ENCODE measurements at places on chromosomes 3 and 15.

DNA sequence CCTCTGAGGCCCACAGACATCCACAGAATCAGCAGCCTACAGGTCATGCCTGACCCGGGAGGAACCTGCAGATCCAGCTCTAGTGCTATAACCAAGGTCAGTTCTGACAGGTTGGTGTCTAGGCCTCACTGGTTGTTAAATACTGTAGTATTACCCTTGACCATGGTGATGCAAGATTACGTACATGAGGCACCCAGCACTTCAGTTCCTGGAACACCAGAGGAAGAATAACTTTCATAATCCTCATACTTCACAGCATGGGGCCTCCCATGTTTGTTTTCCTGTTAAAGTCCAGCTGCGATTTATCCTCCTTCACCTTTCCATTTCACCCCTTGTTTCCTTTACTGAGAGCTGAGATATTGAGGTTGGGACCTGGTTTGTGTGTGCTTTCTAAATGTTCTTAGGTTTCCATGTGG is 34.4 kb upstream of the GLCE start:
- DNase-seq, result no peak

GRCh38 chr3:168427835-168428475 is 332.2 kb upstream of the GOLIM4 start:
- DNase-seq, result no peak

DNA sequence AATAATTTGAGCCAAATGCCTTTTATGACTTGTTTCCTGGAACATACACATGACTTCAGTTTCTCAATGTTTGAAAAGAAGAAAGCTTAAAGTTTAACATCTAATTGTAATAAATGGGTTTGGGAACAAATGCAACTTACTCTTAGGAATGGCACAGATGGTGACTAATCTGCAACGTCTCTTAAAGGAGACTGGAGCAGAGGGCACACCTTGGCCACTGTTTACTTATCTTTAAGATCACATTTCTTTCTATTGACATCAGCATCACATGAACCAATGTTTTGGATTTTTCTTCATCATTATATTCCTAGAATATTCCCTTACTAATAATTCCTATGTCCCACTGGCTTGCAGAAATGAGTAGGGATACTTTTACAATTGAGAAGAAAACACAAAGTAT is 229.5 kb downstream of the CHL1 start:
- no peak for DNase-seq

- no peak for DNase-seq
These were observed 737.7 kb upstream of the ALCAM start for GRCh38 chr3:104629038-104629437.

DNA sequence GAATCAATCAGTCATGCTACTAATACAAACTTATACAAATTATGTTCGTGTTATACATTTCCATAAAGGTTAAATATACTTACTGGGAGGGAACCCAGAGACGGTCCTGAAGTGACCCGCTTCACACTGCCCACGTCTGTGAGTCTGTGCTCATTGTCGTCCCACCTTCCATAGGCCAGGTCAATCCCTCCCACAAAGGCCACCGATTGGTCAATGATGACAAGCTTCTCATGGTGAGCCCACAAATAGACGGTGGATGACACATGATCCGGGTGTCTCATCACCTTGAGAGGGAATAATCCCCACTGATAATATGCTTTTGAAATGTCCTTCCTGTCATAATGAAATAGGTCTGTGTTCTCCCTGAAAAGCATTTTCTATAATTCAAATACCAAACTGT is 121.7 kb downstream of the PLD1 start:
- no peak for DNase-seq

- DNase-seq, result no peak
These were observed 8.6 kb upstream of the CTNNB1 start for GRCh38 chr3:41190509-41191284.

DNA sequence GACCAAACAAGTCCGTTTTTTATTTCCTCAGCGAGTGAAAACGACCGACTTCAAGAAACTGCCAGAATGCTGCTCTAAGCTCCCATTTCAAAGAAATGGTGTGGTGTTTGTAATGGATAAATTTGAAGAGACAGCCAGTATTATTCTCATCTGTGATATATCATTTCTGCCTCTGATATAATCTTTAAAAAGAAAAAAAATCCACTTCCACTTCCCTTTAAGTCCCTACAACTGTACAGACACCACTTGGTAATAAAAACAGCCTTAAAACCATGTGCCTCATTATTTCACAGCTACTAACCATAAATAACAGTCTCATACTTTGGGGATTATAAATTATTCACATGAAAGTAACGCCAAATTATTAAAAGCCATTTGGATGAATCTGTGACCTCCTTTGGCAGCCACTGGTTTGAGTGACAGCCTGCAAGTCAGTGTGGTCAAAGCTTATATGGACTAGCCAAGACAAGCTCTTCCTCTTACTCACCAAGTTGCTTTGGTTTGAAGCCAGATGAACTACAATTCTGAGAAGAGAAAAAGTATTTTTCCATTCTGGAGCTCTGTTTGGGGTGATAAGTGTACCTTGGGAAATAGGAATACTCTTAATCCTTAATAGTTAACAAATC is 168.0 kb downstream of the SHOX2 start:
- no peak for DNase-seq

- DNase-seq, result no peak
These were observed 41.2 kb downstream of the TRA2B start for GRCh38 chr3:185896636-185897035.

- no peak for DNase-seq
These were observed 387.1 kb upstream of the NECTIN3 start for GRCh38 chr3:110684466-110684865.

- DNase-seq, result no peak
These were observed 851 bp upstream of the DCBLD2 start for GRCh38 chr3:98902351-98902740.

DNA sequence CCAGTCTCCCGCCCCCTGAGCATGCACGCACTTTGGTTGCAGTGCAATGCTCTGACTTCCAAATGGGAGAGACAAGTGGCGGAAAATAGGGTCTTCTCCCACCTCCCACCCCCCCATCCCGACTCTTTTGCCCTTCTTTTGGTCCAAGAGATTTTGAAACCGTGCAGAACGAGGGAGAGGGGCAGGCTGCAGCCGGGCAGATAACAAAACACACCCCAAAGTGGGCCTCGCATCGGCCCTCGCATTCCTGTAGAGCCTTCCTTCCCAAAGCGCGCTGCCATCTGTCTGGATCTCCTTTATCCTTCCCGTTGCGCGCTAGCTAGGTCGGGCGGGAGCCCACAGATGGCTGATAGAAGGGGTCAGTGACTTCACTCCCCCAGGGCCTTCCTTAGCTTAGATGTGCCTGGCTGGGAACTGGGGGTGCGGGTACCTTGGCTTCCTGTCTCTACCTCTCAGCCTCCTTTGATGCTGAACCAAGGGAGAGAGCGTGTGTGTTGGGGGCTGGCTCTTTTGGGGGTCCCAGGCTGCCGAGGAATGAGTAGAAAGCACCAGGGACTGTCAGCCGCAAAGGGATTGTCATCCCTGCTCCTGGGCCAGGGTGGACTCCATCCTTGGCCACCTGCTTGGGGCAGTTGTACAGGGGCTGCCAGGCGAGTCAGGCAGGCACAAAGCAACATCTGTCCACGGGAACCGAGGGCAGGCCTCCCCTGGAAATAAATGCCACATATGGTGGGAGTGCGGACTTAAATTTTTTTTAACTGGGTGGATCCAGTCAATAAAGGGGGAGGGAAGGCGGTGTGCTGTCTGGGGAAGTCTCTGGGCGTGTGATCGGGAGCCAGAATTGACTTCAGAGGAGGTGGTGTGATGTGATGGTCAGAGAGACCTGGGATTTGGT is 1.8 kb downstream of the SMAD3 start:
- no peak for DNase-seq

- no peak for DNase-seq
These were observed 27.7 kb downstream of the LINGO1 start for GRCh38 chr15:77604973-77605372.

- no peak for DNase-seq
These were observed 86.1 kb downstream of the PLCH1 start for GRCh38 chr3:155658671-155659261.

DNA sequence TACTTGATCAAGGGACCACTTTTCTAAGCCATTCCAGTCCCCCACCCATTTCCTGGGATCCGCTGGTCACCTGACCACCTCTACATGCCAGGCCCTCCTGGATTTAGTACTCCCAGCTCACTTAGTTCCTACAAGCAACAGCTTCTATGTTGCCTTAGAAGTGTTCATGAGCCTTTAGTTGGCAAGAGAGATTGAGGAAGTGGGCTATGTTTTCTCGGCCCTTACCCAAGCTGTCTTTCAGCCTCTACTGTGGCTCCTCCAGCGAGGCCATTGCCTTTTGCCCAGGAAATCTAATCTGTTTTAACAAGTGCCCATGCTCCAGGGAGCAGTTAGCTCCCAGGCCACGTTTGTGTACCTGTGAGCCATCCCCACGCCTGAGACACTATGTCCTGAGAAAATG is 4.5 kb upstream of the PRKAR2A start:
- DNase-seq, result no peak

DNA sequence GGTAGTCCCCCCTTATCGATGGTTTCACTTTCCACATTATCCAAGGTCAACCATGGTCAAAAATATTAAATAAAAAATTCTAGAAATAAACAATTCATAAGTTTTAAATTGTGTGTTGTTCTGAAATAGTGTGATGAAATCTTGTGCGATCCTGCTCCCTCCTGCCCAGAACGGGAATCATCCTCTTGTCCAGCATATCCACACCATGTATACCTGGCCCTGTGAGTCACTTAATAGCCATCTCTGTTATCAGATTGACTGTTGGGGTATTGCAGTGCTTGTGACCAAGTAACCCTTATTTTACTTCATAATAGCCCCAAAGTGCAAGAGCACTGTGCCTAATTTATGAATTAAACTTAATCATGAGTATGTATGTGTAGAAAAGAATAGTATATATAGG is 19.1 kb downstream of the FAM81A start:
- DNase-seq, result no peak

- DNase-seq, result no peak
These were observed 185.0 kb downstream of the OR4M2 start for GRCh38 chr15:22265056-22265945.

DNA sequence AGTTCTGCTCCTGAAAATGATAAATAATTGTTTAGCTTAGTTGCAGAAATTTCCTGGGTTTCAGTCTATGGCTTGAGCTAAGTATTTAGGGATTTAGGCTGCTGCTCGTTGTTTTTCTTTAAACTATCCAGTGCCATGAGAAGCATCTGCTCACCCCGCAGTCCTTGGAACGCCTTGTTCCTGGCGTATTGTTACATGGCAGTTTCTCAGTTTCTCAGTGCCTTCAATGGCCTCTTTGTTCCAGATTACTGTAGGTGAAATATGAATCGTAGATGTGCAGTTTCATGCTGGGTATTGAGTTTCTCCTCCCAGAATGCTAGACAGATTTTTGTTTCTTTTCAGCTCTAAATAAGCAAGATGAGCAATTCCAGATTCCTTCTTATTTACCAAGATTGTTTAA is 269.5 kb upstream of the GBE1 start:
- no peak for DNase-seq

- no peak for DNase-seq
These were observed 5.9 kb downstream of the ZBTB20 start for GRCh38 chr3:115141033-115141757.

DNA sequence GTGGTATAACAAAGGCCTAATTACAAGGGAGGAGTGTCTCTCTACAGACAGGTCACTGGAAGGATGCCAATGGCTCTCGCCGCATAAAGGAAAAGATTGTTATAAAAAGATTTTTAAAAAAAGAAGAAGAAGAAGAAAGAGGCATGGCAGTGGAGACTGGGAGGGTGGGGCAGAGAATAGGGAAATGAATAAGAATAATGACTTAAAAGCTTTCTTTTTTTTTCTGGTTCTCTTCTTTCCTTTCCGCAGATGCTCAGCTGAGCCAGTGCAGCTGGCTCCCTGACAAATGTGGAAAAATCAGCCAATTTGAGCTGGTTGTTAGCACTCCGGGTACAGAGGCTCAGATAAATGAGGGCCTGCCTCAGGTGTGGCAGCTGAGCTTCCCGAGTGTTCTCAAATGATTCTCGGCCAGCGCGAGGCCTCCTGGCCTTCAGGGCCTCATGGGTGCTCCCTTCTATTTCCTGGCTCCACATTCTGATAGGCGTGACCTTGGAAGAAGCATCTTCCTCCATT is 234.1 kb downstream of the RORA start:
- DNase-seq, result no peak

All from stimulated activated CD8-positive, alpha-beta memory T cell treated with anti-CD3 and anti-CD28 coated beads, Interleukin-15, amount 100 ng/mL, for 24 hours (primary cell).